ENCODE measurements at places on chromosomes 4 and X.

DNA sequence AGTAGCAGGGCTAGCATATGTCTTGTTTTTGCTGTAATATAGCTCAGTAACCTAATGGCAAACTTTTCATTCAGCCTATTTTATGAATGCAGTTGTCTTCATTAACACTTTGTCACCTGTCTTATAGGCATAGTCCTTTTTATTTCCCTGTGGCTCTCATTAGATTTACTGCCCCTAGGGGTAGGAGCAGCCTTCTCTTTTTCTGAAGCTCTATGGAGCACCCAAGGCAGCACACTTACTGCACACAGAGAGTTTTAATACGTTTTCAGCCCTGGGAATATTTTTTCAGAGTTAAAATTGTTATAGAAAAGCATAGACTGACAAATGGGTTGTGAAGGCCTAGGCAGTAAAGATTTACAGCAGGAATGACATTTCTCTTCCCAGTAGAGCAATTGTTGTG lies 406.8 kb downstream of the TMA16 start:
- no peak for DNase-seq

GRCh38 chr4:165802452-165802851 lies 70.6 kb upstream of the TLL1 start:
- DNase-seq, result no peak

DNA sequence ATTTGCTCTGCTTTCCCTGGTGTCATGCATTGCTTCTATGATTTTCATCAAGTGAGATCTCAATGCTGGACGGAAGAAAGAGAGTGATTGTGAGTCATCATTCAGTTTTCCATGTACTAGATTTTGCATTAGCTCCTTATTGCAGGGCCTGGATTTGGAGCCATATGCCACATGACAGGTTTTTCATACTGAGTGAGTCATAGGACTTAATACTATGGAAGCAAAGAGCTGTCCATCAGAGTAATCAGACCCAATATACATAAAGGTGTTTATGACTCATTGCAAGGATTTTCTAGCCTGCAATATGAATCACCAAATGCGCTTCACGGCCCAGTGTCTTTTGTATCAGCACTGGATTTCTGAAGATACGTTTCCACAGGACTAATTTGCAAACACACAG lies 11.2 kb upstream of the TFDP3 start:
- no peak for DNase-seq

DNA sequence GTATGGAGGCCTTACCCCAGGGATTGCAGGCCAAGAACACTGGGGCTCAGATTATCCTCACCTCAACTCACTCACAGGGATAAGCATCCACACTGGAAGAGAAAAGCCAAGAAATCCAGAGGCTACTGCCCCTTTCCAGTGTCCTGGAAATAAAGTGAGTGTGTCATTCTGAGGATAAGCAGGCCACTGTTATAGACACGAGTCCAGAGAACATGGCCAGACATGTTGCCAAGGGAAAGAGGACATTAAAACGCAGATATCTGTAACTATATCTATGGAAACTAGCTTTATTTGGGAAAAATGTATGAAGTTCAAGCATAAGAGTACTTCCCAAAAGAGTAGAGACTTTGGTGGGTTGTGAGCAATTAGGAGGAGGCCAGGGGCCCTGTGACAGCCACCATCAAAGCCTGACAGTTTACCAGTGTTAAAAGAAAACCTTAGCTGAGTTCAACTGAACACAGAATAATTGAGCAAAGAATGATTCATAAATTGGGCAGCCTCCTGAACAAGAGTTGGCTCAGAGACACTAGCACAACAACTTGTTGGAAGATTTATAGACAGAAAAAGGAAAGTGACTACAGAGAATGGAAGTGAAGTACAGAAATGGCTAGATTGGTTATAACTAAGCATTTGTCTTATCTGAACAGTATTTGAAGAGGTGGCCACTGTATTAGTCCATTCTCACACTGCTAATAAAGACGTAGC lies 1222.2 kb downstream of the STIM2 start:
- DNase-seq, result no peak

- DNase-seq, result peak; percentile 57
These were observed 2.4 kb downstream of the LONRF3 start for GRCh38 chrX:118976599-118977340.

GRCh38 chr4:123628288-123628687 lies 231.7 kb downstream of the SPRY1 start:
- no peak for DNase-seq

DNA sequence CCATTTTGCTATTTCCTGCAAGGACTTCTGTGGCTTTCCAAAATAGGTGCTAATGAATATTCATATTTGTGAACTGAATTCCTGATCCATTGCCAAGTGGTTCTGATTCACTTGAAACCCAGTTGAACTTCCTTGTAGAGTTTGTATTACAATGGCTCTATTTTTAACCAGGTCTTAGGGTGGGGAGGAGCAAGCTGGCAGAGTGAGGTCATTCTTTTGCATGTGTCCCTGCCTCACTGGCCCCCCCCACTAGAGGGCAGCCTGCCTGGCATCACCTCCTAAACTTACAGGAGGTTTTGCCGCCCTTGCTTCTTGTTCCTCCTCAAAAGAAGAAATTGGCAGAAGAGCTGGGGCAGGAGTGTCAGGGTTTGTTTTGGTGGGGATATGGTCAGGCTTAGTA lies 10.5 kb downstream of the PTTG2 start:
- peak; percentile 90 for DNase-seq

DNA sequence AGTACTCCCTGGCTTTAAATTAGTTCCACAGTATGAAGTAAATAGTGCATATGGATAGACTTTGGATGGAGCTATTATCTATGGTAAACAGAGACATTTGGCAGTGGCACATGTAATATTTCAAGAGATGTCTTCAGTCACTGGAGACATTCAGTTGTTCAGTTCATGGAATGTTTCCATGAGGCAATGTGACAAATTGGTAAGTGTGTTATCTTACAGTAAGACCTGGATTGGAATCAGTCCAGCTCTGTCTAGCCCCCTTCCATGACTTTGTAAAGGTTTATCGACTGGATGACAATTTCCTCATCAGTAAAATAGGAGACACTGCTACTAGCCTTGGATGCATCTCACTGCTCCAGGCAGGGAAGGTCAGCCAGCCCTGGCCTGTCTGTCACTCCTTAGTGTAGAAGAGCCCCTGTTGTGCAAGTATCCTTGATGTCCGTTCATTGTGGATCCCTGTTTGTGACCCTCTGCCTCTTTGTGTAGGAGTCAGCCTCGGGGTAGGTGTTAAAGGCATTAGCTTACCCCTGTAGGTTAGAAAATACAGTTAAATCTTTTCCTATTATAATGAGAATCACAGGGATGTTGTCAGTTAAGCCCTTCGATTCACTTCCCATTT lies 335.9 kb downstream of the ANK2 start:
- DNase-seq, result no peak

DNA sequence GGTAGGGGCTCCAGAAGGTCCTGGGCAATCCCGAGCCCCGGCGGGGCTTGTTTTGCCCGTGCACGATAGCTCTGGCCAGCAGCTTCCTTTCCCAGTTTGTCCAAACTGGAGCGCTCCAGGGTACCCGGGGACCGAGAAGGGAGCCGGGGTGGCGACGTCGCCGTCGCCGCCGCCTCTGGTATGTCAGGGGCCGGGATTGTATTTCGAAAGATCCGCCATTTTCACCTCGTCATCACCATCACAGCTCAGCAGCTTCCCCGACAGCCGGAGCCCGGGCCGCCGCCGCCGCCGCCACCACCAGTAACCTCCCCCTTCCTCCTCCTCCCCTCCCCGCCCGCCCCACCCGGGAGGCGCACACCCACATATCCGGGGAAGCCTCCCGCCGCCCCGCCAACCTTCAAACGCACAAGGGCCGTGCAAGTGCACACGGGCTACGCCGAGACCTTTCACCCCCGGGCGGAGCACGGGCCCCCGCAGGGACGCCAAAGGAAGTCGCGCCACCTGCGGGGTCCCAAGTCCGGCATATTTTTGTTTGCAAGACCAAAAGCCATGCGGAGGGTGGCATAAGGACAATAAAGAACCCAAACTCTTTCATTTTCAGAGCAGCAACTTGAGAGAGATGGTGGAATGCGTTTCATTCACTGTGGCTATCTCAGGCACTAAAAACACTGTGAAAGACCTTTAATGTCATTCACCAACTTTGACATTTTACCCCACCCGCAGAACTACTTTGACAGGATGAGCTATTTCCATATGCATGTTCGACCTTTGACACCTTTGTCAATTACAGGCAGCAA lies at the start of gene LIN54:
TSS of gene LIN54 (minus strand) at position 302 of the 797 bp plus-strand sequence. CDS start 25,979 bp downstream, outside the sequence.
- peak; percentile 89 for DNase-seq

DNA sequence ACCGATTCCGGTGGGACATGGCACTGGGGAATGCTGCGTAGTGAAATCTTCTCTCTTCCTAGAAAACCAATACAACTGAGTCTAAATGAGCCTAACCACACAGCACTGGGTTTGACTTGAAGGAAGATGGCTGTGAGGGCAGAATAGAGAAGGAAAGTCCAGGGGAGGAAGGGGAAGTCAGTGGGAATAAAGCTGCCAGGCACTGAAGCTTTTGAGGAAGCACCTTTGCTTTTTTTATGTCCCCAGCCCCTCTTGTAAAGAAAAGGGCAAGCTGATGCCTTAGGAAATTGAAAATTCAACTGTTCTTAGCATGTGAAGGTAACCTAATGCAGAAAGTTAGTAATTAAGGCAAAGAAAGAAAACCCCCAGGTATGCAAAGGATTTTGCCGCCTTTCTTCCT lies 20.6 kb downstream of the MED28 start:
- peak; percentile 31 for DNase-seq

DNA sequence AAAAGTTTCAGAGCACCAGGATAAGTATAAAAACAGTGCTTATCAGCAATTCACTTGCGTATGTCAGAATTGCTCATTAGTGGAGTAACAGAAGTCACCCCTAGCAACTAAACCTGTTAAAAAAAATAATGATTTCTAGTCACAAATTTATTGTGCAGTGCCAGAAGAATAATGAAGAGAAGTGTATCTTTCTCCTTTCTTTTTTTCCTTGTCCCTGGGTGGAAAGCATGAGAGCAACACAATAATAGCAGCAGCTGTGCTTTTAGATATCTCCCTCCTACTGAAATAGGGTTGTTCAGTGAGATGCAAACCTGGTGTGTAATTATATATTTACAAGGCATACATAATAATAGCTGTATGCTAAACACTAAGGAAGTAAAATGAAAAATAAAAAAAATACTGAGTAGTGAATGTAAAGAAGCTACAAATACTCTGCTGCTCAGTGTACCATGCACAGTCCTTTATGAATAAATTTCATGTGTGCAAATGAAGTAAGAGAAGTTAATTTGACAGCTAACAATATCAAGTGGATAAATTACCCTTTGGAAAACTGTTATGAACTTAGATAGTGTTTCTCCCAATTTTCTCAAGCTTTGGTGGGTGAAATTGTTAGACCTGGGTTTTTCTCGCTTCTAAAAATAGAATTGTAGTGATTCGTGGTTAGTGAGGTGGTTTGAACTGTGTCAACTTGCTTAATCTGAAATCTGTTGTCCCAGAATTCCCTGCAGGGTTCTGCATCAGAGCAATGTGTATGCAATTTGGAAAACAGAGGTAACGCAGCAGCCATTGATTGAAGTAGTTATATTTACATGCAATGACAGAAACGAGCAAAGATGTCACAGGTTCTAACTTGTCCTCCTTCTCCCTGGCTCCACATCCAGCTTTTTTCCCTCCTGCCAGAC lies 125.7 kb upstream of the NDST3 start:
- no peak for DNase-seq

DNA sequence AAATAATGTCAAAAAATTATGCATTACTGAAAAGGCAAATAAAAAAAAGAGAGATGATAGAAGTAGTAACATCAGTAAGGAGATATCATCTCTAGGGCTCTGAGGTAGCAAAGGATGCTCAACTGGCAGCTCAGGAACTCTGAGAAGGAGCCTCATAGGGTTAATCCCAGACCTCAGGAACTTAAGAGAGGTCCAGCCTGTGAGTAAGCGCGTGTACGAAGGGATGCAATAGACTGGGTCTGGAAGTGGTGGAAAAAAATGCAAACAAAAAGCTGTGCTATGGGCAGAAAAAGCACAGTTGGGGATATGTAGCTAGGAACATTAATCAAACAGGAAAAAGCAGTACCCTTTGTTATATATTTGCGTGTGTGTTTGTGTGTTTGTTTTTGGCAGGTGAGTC lies 282.0 kb downstream of the GALNTL6 start:
- no peak for DNase-seq

DNA sequence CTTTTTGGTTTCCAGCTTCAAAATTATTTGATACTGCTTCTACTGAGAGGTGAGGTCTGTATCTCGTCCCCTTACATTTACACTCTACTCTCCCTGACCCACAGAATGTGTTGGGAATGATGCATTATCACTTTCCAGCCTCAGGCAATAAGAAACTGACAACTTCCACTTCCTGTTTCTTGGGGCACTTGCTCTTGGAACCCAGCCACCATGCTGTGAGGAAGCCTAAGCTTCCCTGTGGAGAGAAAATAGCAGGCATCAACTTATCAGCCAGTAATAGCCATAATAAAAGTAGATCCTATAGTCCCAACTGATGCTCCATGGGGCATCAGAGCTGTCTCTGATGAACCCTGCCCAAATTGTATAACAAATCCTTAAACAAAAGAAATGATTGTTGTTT lies 32.6 kb downstream of the RELL1 start:
- peak; percentile 71 for DNase-seq

GRCh38 chr4:175542786-175543185 lies 269.3 kb downstream of the GPM6A start:
- no peak for DNase-seq

GRCh38 chr4:102599455-102599854 lies 98.3 kb downstream of the NFKB1 start:
- no peak for DNase-seq

- no peak for DNase-seq
These were observed 23.2 kb upstream of the TSPAN7 start for GRCh38 chrX:38538134-38538533.

DNA sequence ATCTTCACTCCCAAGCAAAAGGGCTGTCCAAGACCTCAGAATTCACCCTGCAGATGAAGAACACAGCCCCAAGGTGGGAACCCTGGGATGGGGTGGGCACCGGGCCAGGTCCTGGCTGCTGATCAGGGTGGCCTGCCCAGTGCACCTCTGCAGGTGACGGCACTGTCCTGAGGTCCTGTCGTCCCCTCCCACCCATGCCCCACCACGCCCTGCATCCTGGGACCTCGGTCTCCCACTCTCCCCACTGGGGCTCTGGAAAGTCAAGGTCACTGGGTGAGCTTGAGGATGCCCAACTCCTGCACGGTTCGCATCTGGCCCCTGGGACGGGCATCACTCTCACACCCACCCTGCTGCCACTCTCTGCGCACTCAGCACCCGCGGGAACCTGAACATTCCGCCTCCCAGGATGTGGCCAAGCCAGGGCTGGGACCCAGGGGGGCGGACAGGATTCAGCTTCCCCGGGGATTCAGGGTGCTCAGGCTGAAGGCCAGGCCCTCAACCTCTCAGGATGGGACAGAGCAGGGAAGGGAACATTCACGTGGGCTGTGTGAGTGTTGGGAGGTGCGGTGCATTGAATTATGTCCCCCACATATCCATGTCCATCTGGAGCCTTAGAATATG lies 115.9 kb downstream of the CPZ start:
- no peak for DNase-seq

GRCh38 chrX:29561417-29561816 lies 653.9 kb upstream of the MAGEB2 start:
- DNase-seq, result no peak

Data from suppressor macrophage (primary cell).